ENCODE measurements at places on chromosomes 5 and 9. TPM values are rescaled to one million over a fixed set of nuclear protein-coding genes. Genes with fewer than 3 reads are reported as not detected.

Gene GPR21
- not detected for polyA plus RNA-seq

Gene PCSK5
- 18.9 TPM for polyA plus RNA-seq

Gene SLC36A3
- not detected for polyA plus RNA-seq

Gene SIGMAR1
- 49.7 TPM for polyA plus RNA-seq

Gene EQTN
- polyA plus RNA-seq: not detected

Gene ENTPD8
- polyA plus RNA-seq: 62.8 TPM

Gene NR4A3
- polyA plus RNA-seq: 0.81 TPM

GRCh38 chr9:107750741-107751566 is 261.4 kb upstream of the KLF4 start:
- H3K4me1 ChIP-seq: peaks cover 18% of the 10 kb centered on the region
- peak overlapping the region; percentile 75 for H3K27ac ChIP-seq
- no peaks in the 10 kb centered on the region for H3K27me3 ChIP-seq
- H3K4me3 ChIP-seq: no peak overlapping the region
- DNase-seq: no peak
- H3K36me3 ChIP-seq: no peaks in the 10 kb centered on the region

DNA sequence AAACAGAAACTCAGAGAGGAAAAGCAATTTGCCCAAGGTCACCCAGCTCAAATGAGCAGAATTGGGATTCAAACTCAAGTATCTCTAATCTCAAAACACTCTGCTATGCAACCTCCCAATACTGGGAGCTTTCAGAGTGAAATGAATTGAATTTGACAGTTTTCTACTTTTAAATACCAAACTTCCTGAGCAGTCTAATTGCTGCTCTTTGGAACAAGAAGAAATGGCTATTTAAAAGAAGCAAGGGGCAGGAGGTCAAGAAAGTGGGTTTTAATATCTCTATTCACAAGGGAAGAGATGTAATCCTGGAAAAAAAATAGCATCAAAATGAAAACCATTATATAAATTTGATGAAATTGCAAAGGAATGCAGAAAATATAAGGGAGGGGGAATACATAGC is 142.6 kb downstream of the INSYN2B start:
- no peak overlapping the region for H3K27ac ChIP-seq
- no peak for DNase-seq
- no peak overlapping the region for H3K4me3 ChIP-seq
- no peaks in the 10 kb centered on the region for H3K36me3 ChIP-seq
- H3K4me1 ChIP-seq: no peaks in the 10 kb centered on the region

DNA sequence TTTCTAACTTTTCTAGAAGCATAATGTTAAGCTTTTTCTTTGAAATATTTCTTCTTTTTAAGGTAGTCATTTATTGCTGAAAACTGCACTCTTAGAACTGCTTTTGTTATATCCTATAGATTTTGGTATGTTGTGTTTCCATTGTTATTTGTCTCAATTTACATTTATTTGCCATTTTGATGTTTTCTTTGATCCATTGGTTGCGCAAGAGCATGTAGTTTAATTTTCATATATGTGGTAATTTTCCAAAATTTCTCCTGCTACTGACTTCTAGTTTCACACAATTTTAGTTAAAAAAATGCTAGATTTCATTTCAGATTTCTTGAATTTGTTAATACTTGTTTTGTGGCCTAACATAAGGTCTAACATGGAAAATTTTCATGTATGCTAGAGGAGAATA is 1029.3 kb upstream of the TYRP1 start:
- H3K27me3 ChIP-seq: no peaks in the 10 kb centered on the region
- no peak overlapping the region for H3K27ac ChIP-seq
- no peak for DNase-seq
- no peaks in the 10 kb centered on the region for H3K4me1 ChIP-seq
- H3K4me3 ChIP-seq: no peak overlapping the region
- H3K36me3 ChIP-seq: no peaks in the 10 kb centered on the region

DNA sequence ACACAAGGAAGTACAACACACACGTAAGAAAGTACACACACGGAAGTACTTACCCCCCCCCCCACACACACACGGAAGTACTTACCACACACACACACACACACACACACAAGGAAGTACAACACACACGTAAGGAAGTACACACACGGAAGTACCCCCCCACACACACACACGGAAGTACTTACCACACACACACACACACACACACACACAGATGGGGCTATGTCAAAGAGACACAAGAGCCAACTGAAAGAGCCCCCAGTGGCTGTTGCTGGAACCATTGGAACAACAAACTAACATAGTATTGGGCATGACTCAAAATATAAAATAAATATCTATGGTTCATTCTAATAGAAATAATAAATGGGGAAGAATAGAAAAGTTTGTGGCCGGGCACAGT is 4.9 kb upstream of the MAPK9 start:
- DNase-seq: no peak
- H3K4me1 ChIP-seq: no peaks in the 10 kb centered on the region
- no peak overlapping the region for H3K4me3 ChIP-seq

DNA sequence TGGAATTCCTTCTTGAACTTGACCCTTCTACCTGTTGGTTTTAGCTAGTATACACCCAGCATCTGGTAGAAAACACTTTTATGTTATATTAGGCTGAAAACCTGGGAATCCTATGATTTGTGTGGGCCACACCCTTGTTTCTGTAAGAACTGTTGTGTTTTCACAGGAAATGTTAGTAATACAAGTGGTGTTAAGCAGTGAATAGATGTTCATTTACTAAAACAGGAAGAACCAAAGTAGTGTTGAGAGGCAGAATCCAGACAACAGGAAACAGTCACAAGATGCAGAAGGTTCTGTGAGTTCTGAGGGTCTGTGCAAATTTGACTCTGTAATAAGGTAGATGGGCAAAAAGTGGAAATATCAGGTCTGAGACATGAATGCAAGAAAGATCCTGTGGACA is 73.0 kb upstream of the RAI14 start:
- no peak overlapping the region for H3K4me3 ChIP-seq
- no peaks in the 10 kb centered on the region for H3K27me3 ChIP-seq
- H3K27ac ChIP-seq: no peak overlapping the region
- DNase-seq: no peak
- H3K4me1 ChIP-seq: no peaks in the 10 kb centered on the region
- H3K36me3 ChIP-seq: no peaks in the 10 kb centered on the region

DNA sequence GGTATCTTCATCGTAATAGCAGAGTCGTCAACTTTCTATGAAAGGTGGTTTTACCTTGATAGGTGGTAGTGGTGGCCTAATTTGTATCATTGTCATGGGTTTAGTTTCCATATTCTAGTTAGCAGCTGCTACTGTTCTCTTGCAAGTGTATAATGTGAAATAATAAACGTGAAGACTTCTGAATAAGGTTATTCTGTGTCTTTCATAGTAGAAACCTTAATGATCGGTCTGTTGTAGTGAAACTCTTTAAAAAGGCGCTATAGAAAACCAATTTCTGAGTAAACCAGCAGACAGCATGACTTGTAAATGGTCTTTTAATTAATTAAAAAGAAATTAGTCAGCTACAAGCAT is 1.6 kb downstream of the SET start:
- no peak for DNase-seq
- no peaks in the 10 kb centered on the region for H3K4me1 ChIP-seq
- H3K4me3 ChIP-seq: peak overlapping the region; percentile 89

DNA sequence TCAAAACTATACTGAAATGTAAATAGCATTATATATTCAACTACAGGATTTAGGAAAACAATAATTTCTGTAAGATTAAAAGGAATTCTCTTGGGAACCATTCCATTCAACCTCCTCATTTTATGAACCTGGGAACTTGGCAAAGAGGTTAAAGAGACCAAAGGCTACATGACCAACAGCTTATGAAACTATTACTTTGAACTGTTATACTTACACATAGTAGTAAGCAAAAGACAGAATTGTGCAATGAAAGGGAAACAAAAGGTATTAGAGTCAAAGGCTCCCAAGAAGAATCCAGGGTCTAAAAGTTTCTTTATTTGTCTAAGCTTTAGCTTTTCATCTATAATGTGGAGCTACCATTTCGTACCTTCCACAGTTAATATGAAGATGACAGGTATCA is 7.2 kb downstream of the C9orf72 start:
- DNase-seq: no peak
- H3K27me3 ChIP-seq: no peaks in the 10 kb centered on the region
- H3K4me3 ChIP-seq: no peak overlapping the region

DNA sequence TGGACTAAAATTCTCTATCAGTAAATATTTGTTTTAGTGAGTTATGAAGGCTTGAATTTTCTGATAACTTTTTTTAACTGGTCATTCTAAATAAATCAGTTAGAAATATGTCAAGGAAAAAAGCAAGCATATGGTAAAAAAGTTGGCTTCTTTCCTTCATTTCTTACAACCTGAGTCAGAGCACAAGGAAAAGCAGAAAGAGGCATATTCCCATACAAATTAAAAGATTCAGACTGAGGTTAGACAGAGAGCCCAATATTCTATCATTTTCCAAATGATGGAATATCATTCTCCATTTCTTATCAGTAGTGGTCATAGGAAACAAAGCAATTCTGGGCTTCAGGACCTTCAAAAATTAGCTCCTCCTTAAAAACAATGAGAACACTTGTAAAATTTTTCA is 732.1 kb downstream of the MAT2B start:
- no peaks in the 10 kb centered on the region for H3K36me3 ChIP-seq
- H3K4me1 ChIP-seq: no peaks in the 10 kb centered on the region
- no peaks in the 10 kb centered on the region for H3K27me3 ChIP-seq
- no peak overlapping the region for H3K27ac ChIP-seq
- H3K4me3 ChIP-seq: no peak overlapping the region
- DNase-seq: no peak

- H3K27ac ChIP-seq: no peak overlapping the region
- H3K4me1 ChIP-seq: no peaks in the 10 kb centered on the region
- DNase-seq: peak; percentile 22
- no peaks in the 10 kb centered on the region for H3K27me3 ChIP-seq
These were observed 1050.2 kb downstream of the CDH12 start for GRCh38 chr5:21802869-21803490.

GRCh38 chr9:116411506-116411905 is 257.9 kb downstream of the PAPPA start:
- H3K36me3 ChIP-seq: no peaks in the 10 kb centered on the region
- no peak overlapping the region for H3K4me3 ChIP-seq
- H3K4me1 ChIP-seq: no peaks in the 10 kb centered on the region
- no peaks in the 10 kb centered on the region for H3K27me3 ChIP-seq
- H3K27ac ChIP-seq: no peak overlapping the region

DNA sequence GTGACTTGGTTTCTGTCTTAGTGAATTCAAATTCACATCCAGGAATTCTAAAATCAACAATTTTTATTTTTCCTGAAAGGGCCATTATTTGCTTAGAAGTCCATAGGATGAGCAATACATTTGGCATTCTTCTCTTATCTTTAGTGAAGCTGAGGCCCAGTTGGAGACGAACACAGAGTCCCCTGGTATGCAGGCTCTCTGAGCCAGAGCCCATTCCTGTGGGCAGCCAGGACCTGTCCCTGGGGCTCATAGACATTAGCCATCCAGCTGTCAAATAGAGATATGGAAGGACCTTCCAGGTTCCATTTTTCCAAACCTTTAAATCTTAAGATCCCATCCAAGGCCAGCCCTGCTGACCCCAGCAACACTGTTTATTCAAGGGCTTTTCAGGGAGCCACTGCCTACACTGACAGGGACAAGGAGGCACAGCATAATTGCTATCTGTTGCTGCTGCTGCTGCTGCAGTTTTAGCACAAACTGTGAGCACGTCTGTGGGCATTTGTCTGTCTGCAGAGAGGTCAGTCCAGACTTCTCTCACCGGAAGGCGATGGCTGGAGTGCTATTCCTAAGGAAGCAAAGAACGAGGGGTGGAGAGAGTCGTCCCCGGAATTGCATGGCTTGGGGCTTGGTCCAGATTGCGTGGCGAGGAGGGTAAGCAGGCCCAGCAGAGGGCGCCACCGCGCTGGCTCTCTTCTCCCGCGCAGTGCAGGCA is 639.0 kb downstream of the CCDC171 start:
- no peak overlapping the region for H3K4me3 ChIP-seq
- DNase-seq: peak; percentile 41
- H3K4me1 ChIP-seq: no peaks in the 10 kb centered on the region
- H3K27me3 ChIP-seq: no peaks in the 10 kb centered on the region
- no peak overlapping the region for H3K27ac ChIP-seq

All from small intestine (tissue), 16 donors.